Activated CD8-positive, alpha-beta T cell treated with anti-CD3 and anti-CD28 coated beads, Interleukin-2, amount 10 ng/mL, durations not matched to agents 7 days and 5 days (primary cell): ENCODE measurements at places on chromosomes 11 and 22. TPM values are rescaled to one million over a fixed set of nuclear protein-coding genes. Genes with fewer than 3 reads are reported as not detected.

The SEC14L6 gene
- total RNA-seq = not detected

GRCh38 chr22:23293720-23294119 is 113.4 kb downstream of the BCR start:
- no peak for DNase-seq

- DNase-seq = no peak
Observed at GRCh38 chr11:73404506-73405145, 28.4 kb downstream of the RELT start.

The PARVG gene
- 186 TPM for total RNA-seq

The MYOD1 gene
- total RNA-seq = not detected

DNA sequence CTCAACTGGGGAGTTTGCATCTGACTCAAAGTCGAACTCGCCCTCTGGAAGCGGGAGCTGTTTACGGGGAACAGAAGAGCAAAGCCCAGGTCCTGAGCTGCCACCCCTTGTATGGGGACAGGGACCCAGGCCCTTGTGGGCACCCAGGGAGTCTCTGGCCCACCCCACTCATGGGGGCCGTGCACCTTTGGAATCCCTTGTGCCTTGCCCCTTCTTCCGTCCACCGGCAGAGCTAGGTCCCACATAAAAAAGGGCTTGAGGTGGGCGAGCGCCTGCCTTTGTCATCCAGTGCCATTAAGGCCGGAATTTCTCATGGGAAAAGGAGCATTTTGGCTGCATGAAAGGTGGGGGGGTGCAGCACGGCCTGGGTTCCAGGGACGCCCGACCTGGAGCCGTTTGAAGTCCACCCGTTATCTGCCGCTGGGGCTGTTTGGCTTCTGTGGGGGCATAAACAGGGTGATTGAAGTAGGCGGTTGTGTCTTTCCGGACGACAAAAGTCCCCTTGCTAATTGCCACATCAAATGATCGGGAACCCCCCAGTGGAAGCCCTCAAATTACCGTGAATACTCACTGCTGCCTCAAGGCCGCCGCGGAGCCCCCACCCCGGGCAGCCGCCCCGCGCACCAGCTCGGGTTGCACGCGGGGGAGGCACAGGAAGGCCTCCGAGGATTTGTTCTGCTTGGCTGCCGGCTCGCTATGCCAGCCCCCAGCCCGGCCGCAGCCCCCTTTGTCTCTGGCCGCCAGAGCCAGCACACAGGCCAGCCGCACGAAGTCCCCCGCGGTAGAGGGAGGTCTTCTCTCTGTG is 49.0 kb upstream of the FGF3 start:
- DNase-seq = no peak

- no peak for DNase-seq
Observed at GRCh38 chr22:37211866-37212173, 457 bp downstream of the SSTR3 start.

The SCN4B gene
- 0.05 TPM for total RNA-seq

GRCh38 chr11:82898241-82898640 is 2.0 kb downstream of the PRCP start:
- DNase-seq = no peak

DNA sequence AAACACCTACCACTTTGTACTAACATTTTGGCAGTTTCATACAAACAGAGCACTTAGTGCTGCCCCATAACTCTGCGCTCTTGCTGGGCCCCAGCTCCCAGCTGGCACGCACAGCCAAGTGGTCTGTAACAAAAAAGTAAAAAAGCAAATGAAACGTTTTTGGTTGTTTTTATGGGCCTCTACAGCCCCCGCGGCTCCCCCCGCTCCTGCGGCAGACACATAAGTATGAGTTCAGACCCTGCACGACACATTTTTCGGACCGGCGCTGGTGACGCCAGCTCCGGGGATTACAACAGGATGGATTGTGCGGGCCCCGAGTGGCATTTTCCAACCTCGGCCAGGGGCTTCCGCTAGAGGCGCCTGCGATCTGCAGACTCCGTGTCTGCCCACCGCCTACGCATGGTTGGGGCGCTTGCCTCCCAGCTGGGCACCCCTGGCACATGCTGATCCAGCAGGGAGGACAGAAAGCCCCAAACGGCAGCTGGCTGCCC is 418.2 kb downstream of the SOX6 start:
- no peak for DNase-seq

GRCh38 chr11:70109006-70109405 is 30.9 kb downstream of the ANO1 start:
- no peak for DNase-seq

DNA sequence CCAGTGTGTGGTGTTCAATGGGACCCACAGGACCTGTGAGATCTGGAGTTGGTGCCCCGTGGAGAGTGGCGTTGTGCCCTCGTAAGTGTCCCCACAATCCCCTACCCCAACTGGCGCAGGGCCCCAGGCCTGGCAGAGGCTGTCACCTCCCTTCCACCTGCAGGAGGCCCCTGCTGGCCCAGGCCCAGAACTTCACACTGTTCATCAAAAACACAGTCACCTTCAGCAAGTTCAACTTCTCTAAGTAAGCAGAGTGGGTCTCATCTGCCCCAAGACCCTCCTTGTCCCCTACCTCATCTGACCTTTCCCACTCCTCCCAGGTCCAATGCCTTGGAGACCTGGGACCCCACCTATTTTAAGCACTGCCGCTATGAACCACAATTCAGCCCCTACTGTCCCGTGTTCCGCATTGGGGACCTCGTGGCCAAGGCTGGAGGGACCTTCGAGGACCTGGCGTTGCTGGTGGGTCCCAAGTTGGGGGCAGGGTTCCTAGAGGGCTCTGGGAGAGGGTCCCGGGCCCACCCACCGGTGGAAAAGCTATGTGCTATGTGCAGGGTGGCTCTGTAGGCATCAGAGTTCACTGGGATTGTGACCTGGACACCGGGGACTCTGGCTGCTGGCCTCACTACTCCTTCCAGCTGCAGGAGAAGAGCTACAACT is 8.1 kb downstream of the P2RX6 start:
- no peak for DNase-seq

The AMPD3 gene
- total RNA-seq = 11.9 TPM

DNA sequence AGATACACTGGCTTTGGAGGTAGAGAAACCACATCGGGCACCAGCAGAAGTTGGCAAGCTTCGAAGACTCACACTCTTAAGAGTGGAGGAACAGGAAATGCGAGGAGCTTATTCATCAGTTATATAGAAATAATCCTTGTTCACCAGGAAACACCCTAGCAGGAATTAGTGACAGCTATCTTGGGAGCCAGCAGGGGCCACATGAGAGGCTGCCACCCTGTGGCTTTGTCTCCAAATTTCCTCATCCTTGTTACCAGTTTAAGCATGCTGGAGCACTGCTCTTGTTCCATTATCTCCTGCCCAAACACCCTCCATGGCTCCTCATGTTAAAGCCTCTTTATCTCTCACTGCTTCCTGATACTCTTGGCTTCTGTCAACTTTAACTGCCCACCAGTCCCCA is 131.0 kb downstream of the PLEKHA7 start:
- no peak for DNase-seq

DNA sequence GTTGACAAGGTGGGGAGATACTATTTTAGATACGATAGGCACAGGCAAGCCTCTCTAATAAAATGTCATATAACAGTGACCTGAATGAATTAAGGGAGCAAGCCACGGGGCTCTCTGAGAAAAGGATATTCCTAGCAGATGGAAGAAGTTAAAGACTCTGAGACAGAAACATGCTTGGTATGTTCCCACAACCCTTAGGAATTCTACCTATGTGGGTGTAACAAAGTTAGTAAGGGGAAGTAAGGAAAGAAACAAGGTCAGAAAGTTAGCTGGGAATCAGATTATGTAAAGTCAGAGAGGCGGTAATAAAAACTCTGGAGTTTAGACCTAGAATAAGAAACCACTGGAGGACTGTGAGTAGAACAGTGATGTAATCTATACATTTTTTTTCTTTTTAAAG is 59.7 kb upstream of the GDPD4 start:
- DNase-seq = no peak

- peak; percentile 73 for DNase-seq
Observed at GRCh38 chr22:50326956-50327710, at the start of gene DENND6B. Gene DENND6B, minus strand, starts transcription at chr22:50327012. Its CDS starts 24 bp downstream, at chr22:50326988.

- DNase-seq = peak; percentile 33
Observed at GRCh38 chr22:36873614-36874308, 13.0 kb downstream of the NCF4 start.

DNA sequence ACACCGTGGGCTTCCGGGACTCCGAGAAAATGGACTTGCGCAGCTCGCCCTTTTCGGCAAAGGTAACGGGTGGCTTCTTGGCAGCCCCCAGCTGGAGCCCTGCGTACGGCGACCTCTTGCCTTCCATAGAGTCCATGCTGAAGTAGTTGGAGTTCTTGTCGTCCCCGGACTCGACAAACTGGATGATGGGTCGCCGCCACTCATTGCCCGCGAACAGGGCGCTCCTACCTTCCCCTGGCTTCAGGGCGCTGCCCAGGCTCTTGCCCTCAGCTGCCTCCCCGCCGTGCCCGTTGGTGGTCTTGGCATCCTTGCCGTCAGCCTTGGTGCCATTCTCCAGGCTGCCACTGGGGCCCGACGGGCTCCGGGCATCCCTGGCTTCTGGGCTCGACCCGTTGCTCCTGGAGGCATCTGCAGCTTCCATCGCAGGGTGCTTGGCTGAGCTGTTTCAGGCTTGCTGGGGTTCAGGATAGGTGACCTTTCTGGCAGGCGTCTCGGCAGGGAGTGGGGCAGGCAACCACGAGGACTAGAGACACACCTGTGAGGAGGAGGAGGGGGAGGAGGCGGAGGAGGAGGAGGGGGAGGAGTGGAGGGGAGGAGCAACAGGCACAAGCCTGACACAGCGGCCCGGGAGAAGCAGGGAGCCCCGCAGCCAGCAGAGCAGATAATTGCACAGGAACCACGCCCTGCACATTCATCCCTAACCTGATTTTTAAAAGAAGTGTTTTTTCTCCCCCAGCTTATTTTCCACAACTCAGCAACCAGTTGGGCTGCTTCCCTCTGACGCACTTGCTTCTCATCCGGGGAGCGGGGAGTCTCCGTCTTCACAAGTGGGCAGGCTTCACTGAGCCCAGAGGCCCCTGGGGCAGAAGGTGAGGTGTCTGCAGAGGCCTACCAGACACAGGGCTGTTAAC is at the start of gene TRIM29:
Gene TRIM29 (minus strand): TSS at position 503 of the 911 bp plus-strand sequence. CDS start 82 bp downstream, at position 421.
- peak; percentile 16 for DNase-seq

DNA sequence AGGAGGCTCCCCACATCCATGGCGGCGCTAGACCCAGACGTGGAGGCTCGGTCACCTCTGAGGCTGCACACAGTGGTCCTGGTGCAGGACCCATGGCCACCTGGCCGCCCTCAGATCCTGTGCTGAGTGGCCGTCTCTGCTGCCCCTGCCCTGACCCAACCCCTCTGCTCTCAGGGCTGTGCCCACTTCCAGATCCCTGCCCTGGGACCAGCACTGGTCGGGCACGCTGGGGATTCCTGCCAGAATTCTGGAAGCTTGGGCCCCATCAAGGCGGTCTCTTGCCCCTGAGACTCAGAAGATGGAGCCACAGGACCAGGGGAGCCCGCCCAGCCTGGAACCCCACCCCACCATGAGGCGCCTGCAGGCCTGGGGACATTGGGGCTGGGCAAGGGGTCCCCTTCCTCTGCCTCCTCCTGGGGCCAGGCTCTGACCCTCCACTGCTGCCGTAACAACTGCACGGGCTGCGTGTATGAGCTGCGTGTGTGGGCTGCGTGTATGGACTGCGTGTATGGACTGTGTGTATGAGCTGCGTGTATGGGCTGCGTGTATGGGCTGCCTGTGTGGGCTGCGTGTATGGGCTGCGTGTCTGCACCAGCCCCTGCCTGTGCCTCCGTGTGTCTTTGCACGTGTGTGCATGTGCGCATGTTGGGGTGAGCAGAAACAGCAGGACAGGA is 48.7 kb downstream of the IGLL1 start:
- DNase-seq = no peak

The WBP2NL gene
- 1.1 TPM for total RNA-seq

GRCh38 chr22:23375031-23375827 is 194.9 kb downstream of the BCR start:
- DNase-seq = no peak

The MUC5AC gene
- total RNA-seq = not detected

- DNase-seq = no peak
Observed at GRCh38 chr11:94793002-94793401, 24.8 kb downstream of the AMOTL1 start.

The XRRA1 gene
- 16.6 TPM for total RNA-seq

- DNase-seq = peak; percentile 73
Observed at GRCh38 chr22:36221799-36222751, 17.3 kb downstream of the APOL2 start.

GRCh38 chr11:36008584-36008983 is 64.7 kb downstream of the LDLRAD3 start:
- DNase-seq = no peak

The LINC01488 gene
- not detected for total RNA-seq

DNA sequence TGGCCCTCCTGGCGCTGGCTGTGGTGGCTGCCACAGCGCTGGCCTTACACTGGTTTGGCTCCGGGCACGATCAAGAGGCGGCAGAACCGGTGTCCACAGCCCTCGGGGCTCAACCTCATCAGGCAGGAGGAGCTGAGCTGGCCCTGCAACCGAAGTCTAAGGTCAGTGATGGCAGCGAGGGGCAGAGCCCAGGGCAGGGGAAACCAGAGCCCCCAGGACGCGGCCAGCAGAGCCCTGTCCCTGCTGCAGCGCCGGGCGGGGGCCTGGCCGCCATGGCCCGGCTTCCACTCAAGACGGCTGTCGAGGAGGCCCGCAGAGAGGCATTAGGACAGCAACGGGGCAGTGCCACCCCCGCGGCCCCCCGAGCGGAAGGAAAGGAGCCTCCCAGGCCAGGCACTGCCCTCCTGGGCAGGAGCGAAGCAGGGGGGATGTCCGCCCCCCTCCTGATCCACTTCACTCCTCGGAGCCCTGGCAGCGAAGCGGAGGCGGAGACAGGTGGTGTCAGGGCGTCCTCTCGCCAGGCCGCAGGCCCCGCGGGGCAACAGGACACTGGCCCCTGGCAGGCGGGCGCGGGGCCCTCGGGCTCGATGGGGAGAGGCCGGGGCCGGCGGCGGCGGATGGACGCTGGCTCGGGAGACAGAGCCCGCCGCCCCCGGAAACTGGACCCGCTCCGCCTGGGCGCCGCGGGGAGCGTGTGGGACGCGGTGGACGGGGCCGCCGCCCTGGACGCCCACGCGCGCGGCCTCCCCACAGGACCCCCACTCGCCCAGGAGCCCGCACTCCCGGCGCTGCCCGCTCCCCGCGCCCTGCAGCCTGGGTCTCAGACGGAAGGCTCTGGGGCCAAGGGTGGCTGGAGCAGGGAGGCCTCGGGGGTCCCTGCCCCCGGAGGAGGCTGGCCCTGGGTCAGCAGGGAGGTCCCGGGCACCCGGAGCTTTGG is 895 bp downstream of the KLHDC7B start:
- no peak for DNase-seq

- no peak for DNase-seq
Observed at GRCh38 chr11:2955906-2956476, 26.8 kb upstream of the PHLDA2 start.

DNA sequence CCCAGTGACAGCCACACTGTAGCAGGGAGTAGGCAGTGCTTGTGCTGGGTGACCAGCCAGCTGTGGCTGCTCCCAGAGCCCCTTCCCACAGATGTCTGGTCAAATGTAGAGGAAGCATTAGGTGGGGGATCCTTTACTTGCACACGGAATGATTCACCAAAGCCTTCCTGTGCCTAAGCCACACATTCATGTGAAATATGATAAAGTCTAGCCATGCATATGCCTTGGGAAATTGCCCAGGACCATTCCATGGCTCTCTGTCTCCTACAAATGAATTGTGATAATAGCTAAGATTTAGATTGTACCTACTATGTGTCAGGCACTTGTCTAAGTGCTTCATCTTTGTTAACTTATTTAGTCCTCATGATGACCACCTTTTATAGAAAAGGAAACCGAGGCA is 217.5 kb upstream of the E2F8 start:
- no peak for DNase-seq

- no peak for DNase-seq
Observed at GRCh38 chr11:67082071-67082791, 25.6 kb downstream of the RHOD start.

The C11orf42 gene
- not detected for total RNA-seq

GRCh38 chr11:75069473-75069872 is 27.2 kb downstream of the OR2AT4 start:
- DNase-seq = no peak
